ENCODE measurements at places on chromosomes 1 and 21.

- DNase-seq = no peak
These were observed 469.5 kb downstream of the MATN1 start for GRCh38 chr1:30253807-30254440.

GRCh38 chr21:29271927-29272333 lies 26.8 kb upstream of the BACH1 start:
- DNase-seq = no peak

- DNase-seq = no peak
These were observed 366.9 kb upstream of the VAMP3 start for GRCh38 chr1:7404046-7404742.

DNA sequence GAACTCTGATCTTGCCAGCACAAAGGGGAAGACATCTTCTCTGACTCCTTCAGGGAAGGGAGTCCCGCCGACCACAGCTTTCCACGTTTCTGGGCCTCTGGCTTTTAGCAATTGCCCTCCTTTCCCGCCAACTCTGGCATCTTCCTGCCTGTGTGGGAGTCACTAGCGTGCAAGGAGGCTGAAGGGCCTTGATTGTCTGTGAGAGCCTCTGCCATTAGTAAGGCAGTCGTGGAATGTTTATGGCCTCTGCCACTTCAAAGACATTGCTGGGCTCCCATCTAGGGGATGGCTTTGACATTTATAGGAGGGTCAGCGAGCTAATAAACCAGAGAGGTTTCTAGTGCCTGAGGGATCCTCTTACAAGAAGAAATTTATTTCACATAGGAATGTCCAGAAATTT lies 14.3 kb upstream of the PROK1 start:
- DNase-seq = no peak

DNA sequence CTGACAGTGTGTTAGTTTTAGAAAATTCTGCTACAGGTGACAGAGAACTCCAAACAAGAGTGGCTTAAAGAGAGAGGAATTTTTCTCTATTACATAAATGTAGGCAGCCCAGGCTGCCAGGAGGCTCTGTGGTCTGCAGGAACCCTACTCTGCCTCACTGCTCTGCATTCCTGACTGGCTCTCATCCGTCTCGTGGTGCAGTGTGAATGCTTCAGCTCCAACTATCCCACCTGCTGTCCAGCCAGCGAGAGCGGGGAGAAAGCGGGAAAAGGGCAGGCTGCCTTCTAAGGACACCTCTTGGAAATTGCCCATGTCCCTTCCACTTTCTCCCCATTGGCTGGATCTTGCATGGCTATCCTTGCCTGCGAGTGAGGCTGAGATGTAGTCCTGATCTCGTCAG lies 131.3 kb downstream of the PEX14 start:
- DNase-seq = no peak

- no peak for DNase-seq
These were observed 78.3 kb downstream of the ATP1B1 start for GRCh38 chr1:169184812-169185211.
